ENCODE measurements at places on chromosomes 16 and 17.

GRCh38 chr17:58409432-58409831 is 7.9 kb downstream of the RNF43 start:
- DNase-seq = no peak

DNA sequence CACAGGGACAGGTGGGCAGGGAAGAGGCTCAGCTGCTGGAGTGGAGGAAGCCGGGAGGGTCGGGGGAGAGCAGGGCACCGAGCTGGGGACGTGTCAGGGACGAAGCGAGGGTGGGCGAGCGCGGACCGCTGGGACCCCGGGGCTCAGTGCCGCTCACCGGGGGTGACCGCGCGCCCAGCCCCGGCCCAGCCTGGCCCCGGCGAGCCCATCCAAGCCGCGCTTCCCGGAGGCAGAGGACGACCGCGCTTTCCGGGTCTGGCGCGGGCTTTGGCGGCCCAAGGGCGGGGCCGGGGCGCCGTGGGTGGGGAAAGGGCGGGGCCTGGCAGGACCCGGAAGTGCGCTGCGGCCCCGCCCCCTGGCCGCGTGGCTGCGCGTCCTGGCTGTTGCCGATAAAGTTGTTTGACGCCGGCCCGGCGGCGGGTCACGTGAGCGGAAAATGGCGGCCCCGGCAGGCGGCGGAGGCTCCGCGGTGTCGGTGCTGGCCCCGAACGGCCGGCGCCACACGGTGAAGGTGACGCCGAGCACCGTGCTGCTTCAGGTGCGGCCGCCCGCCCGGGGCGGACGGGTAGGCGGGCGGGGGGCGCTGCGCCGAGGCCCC is at the start of gene ASPSCR1:
TSS of gene ASPSCR1 (plus strand) at position 419 of the 598 bp plus-strand sequence. CDS start at position 437, 18 bp downstream.
- peak; percentile 86 for DNase-seq

- no peak for DNase-seq
These were observed 29.1 kb upstream of the PHOSPHO1 start for GRCh38 chr17:49259663-49260010.

GRCh38 chr17:48544349-48545021 is 424 bp downstream of the HOXB2 start:
- DNase-seq = no peak

DNA sequence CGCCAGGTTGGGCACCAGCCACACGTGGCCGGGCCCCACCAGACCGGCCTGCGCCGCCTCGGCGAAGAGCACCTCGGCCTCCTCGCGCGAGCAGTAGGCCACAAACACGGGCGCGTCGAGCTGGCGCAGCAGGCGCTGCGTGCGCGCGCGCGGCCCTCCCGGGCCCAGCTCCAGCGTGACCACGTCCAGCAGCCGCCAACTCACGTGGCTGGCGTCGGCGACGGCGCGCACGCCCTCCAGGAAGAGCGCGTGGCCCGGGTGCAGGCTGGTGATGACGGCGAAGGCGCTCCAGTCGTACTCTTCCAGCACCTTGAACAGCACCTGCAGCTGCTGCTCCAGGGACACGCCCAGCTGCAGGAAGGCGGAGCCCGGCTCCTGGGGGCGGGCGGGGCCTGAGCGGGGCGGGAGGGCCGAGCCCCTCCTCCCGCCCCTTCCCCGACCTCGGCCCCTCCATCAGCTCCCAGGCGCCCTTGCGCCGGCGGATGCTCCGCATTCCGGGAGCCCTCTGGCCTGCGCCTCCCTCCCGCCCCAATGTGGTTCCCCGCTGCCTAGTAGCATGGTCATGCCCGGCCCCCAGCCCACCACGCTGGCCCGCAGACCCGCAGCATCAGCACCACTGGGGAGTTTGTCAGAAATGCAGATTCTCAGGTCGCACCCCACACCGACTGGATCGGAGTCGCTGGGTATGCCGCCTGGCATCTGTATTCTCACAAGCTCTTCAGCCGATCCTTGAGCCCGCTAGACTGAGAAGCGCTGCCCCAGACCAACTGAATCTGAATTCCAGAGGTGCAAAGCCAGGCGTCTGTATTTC is 7.2 kb downstream of the GRIN2C start:
- peak; percentile 44 for DNase-seq

DNA sequence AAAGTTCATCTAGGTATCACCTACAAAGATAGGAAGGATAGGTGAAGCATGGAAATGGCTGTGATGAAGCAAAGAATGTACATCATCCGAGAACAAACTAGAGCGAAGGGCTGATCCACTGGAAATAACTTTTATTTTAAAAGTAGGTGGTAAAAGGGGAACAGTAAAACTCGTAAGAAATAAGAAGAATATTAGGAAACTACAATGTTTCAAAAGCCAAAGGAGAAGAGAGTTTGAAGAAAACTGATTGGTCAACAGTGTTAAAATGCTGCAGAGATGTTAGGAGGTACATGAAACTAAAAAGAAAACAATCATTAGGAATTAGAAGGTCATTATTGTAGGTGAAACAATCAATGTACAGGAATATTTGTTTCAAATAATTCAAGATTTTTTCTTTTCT is 108.1 kb downstream of the USP32 start:
- DNase-seq = no peak

- no peak for DNase-seq
These were observed 6.8 kb upstream of the TCAP start for GRCh38 chr17:39658346-39658745.

DNA sequence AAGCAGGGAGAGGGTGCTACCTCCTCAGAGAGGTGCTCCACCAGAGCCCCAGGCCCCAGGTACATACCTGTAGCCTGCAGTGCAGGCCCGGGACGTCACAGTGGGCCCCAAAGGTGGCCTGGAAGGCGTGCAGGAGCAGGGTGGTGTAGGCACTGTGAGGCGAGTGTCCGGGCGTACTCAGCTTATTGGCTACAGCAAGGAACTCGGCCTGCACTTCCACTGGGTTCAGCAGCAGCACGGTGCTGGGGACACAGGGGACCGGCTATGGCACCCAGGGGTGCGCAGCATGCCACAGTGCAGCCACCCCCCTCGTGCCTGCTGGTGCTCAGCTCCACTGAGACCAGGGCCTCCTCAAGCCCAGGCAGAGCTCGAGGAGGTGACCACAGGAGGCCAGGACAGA is 23.2 kb upstream of the PIK3R6 start:
- no peak for DNase-seq

DNA sequence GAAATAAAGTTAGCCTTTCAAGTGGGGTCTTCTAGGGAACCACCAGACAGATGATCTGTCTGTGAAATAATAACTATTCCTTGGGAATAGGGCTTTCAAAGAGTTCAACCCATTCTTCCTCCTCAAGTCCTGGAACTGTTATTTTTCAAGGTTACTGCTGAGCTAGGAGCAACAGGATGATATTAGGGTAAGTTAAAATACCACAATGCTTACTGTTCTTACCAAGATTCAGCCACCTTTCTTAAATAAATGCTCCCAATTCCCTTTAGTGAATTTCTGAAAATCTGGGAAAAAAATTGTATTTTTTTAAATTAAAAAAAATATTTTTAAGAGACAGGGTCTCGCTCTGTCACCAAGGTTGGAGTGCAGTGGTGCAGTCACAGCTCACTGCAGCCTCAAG is 26.9 kb upstream of the ALDH3A2 start:
- no peak for DNase-seq

- no peak for DNase-seq
These were observed 567 bp downstream of the UBB start for GRCh38 chr17:16381496-16381820.

DNA sequence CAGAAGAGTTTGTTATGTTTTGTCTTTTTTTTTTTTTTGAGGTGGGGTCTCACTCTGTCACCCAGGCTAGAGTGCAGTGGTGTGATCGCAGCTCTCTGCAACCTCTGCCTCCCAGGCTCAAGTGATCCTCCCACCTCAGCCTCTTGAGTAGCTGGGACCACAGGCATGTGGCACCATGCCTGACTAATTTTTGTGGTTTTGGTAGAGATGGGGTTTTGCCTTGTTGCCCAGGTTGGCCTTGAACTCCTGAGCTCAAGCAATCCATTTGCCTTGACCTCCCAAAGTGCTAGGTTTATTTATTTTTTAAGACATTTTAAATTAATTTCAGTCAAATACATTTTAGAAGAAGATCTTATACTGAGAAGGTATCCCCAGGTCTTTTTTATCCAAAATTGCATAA is 366.7 kb downstream of the KCNJ2 start:
- DNase-seq = no peak

DNA sequence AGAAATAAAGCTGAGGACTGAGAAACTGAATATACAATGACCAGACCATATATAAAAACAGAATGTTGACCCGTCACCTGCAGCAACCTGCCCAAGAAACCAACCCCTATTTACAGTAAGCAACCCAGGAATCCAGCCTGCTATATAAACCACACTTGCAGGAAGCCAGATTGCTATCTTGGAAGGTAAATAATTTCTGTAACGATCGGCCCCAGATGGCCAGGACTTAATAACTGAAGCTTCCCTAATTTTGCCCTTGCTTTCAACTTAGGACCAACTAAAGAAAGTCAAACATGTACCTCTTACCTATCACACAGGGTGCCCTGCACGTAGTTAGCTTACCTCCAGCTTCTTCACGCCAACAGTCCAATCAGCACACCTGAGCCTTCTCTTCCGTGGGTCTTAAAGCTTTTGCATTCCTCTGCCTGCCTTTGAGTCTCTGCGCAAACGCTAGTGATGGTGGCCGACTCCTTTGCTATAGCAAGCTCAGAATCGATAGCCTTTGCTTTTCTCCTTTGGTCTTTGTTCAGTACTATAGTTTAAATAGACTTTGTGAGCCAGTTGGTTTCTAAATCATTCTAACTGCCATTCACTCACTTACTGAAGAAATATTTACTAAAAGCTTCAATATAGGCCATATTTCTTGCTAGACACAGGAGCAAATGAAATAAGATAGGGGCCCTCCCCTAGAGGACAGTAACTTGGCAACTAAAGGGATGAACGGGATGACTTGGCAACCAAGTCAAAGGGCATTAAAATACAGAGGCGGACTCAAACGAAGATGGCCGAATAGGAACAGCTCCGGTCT is 31.3 kb downstream of the MPHOSPH6 start:
- DNase-seq = no peak

DNA sequence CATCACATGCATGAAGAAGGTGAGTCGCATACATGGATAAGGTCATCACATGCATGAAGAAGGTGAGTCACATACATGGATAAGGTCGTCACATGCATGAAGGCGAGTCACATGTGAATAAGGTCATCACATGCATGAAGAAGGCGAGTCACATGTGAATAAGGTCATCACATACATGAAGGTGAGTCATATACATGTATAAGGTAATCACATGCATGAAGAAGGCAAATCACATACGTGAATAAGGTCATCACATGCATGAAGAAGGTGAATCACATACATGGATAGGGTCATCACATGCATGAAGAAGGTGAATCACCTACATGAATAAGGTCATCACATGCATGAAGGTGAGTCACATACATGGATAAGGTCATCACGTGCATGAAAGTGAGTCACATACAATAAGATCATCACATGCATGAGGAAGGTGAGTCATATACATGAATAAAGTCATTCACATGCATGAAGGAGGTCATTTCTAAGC is 105.1 kb upstream of the SDK2 start:
- no peak for DNase-seq

- peak; percentile 60 for DNase-seq
These were observed 3.7 kb downstream of the TMC8 start for GRCh38 chr17:78133971-78134898.

GRCh38 chr16:69424935-69425784 is 741 bp downstream of the CYB5B start:
- no peak for DNase-seq

DNA sequence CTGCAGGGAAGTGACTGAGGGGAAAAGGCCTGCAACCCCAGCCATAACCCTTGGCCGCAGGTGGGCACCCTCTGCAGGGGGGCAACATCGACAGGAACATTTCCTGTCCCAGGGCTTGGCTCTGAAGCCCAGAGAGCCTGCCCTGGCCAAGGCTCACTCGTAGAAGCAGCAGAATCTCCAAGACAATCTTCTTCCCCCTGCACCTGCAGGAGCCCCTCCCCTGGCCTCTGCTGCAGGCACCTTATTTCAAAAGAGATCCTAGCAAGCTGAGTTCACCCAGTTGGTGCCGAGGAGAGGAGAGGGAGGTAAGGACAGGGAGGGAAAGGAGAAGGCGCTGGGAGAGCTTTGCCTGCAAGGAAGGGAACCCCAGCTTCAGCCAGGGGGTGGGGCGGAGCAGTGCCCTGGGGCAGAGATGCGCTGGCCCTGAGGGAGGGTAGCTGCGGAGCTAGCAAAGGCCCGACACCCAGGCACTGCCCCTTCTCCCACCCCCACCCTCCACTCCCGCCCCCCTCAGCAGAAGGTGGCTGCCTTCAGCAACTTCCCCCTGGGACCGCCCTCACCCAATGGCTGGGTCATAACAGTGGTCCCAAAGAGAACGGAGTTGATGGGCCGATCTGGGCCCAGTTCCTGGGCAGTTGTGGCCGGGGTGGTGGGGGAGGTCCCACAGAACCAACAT is 104.3 kb upstream of the TNRC6C start:
- DNase-seq = no peak

DNA sequence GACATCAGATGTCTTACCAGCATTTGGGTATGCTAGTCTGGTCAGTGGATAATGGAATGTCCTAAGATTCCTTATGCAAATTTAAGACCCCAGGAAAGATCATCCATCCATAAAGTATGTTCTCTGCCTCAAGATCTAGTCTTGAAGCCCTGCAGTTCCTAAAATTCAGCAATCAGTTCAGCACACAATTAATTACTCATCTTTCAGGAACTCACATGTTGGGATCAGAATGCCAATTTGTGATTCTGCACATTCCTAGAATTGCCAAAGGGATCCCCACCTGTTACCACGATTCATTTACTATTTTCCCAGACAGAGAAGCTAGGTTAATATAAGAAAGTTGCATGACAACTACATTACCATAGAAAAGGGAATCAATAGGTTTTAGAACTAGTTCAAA is 3.2 kb downstream of the OR2C1 start:
- no peak for DNase-seq

DNA sequence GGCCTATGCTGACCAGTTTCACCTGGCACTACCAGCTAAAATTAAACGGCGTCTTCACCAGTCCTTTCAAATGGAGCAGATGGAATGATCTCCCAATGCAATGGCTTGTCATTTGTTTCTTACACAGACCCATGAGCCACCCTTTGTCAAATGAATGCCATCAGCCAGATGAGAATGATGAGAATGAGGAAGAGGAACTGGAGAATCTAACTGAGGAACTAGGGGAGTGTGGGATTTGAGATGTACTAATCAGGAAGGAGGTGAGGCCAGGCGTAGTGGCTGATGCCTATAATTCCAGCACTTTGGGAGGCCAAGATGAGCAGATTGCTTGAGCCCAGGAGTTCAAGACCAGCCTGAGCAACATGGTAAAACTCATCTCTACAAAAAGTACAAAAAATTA is 116.4 kb downstream of the HS3ST3A1 start:
- no peak for DNase-seq

Data from stimulated activated CD4-positive, alpha-beta T cell treated with anti-CD3 and anti-CD28 coated beads, TNF-alpha, amount 100 ng/mL, for 1 hour (primary cell).